ENCODE measurements at places on chromosomes 11 and 22.

DNA sequence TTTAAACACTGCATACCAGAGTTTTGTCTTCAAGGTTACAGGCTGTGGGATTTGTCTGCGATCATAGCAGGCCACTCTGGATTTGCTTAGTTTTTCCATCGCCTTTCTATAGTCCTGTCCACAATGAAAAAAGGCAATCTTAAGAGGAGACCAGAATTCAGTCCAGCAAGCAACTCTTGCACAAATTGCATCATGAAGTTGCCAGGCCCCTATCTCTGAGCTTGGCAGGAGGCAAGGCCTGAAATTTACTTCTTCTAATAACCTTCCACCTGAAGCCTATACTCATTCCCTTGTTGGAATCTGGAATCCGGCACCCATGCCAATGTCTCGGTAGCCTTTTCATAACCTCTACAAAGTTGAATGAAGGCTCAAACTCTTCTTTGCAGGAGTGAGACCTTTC lies 100.1 kb downstream of the NAV2 start:
- no peak for DNase-seq

- no peak for DNase-seq
Measured at GRCh38 chr11:18772211-18772610, 19.4 kb downstream of the PTPN5 start.

DNA sequence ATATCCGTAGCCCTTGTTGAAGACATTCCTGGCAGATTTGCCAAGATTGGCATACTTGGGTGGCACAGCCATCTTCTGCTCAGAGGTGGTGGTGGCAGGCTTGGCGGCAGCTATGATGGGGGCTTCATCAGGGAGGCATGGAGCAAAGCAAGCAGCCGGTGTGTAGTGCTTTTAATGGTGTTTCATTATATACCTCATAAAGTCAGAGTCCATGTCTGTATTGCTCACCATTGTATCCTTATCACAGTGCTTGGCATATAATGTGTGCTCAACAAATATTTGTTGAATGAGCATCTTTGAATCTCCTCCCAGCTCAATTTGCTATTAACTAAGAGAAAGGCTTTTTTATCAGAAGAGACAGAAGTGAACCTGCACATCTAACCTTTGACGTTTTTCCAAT lies 7.8 kb upstream of the DNHD1 start:
- no peak for DNase-seq

DNA sequence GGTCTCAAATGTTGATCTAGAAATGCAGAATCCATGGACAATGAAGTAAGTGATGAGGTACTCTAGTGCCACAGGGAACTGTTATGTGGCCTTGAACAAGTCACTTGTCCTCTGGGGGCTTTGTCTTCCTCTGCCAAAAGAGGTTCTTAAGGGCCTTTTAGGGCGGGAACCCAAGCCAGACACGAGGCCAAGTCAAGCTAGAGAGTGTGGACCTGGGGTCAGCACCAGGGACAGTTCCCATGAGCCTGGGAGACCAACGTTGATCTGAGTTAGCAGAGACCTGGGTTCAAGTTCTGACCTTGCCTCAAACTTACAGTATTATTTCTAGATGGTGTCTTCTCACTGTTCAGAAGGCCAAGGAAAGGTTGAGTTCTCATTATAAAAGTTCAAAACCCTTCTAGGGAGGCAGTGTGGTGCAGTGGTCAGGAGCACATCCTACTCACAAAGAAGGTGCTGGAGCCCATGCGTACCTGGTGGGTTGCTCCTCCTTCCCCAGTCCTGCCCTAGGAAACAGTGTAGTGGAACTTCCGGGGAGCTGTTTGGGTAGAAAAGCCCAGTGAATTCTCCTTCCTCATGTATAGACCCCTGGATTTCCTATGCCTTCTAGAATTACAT lies 121.5 kb downstream of the CHST1 start:
- no peak for DNase-seq

DNA sequence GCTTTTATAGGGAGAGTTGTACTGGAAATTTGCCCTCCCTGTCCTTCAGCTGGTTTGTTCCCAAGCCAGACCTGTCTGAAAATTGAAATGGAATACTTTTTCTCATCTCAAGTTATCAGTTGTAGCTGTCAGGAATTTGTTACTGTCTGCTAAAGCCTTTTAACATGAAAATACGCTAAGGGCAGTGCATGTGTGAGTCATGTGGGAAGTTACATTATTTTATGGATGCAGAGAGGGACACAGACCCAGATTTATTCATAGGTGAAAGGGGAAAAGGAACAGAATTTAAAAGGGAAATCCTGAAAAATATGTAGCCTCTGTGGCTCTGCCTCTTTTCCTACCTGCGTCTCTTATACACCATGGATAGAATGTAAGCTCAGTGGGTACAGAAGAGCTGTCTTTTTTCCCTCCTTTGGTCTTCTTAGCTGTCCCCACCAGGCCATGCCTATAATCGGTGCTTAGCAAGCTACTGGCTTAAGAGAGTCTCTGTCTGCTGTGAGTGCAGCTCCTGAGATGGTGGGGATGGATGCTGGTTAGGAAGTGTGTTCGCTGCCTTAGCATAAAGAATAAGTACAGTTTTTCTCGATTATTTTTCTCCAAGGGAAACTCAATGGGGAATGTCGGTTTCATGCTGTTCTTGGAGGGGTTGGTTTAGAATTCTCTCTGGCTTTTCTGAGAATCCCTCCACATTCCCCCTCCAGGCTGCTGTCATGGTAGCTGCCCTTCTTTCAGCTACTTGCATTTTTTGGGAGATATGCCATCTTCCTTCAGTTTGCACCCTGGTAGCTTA lies 166.8 kb downstream of the TEAD1 start:
- DNase-seq = no peak

DNA sequence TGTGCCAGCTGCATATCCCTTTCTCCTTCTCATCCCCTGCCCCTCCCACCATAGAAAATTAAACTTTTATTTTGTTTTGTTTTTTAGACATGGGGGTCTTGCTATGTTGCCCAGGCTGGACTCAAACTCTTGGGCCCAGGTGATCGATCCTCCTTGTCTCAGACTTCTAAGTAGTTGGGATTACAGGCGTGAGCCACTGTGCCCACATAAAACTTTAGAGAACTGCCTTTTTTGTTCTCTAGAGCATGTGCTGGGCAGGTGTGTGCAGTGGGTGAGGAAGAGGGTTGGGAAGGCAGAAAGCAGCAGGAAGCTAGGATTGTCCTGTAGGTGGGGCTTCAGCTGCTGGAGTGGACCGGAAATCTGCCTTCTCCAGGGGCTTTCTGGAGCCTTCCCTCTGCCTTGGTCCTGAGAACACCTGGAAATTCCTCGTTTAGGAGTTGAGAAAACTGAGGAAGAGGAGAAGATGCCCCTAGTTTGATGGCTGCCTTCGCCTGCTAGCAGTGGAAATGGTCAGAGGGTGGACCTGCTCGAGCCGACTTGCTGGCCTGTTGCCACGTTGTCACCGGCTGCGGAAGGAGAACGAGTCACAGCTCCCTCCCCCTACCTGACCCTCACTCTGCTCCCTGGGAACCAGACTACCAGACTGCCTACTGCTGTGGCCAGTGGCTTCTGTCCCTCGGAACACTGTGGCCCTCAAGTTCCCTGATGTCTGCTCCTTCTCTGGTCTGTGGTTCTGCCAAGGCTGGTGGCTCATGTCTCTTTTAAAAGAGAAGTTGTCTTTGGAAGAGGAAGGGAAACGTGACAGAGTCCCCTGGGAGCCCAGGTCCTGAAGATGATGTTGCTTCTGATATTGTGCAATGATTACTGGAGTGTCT lies 4.0 kb downstream of the ST14 start:
- DNase-seq = no peak

DNA sequence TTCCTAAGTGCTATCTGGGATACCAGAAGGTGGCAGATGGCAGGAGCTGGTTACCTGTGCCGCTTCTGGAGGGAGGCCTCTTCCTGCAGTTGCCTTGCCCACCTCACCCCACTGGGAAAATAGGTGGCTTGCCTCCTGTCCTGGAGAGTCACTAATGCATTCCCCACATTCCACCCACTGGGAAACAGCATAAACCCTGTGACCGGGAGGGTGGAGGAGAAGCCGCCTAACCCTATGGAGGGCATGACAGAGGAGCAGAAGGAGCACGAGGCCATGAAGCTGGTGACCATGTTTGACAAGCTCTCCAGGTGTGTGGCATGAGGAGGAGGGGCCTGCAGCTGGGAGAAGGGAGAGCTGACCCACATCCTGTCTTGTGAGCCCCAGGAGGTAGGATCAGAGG lies 5.6 kb downstream of the RIC8A start:
- DNase-seq = no peak

GRCh38 chr11:86205421-86206336 lies 38.9 kb upstream of the EED start:
- no peak for DNase-seq

DNA sequence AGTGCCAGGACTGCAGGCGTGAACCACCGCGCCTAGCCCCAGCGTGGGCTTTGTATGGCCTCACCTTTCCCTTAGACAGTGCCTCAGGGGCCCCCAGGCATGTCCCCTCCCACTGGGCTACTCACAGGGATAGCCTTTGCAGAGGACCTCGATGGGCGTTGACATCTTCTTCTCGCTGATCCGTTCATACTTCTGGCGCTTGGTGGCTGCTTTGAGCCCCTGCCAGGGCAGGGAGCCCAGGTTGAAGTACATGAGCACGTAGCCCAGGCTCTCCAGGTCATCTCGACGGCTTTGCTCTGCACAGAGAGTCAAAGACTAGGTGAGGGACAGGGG lies 17.5 kb downstream of the CSNK1E start:
- DNase-seq = no peak

DNA sequence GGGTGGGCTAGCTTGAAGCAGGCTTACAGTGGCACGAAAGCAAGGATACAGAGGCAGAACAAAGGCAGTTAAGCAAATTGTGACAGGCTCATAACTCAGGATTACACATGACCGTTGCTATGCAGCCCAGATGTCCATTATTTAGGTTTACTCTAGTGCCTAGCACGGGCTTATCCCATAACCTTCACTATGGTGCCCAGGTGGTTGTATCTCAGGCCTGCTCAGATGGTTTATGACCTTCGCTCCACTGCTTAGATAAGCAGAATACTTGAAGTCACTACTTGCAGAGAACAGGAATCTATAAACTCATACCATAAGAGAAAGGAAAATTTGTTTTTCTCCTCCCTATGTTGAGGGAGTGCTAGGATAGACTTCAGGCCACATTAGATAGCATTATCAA lies 9.0 kb downstream of the OR6M1 start:
- no peak for DNase-seq

DNA sequence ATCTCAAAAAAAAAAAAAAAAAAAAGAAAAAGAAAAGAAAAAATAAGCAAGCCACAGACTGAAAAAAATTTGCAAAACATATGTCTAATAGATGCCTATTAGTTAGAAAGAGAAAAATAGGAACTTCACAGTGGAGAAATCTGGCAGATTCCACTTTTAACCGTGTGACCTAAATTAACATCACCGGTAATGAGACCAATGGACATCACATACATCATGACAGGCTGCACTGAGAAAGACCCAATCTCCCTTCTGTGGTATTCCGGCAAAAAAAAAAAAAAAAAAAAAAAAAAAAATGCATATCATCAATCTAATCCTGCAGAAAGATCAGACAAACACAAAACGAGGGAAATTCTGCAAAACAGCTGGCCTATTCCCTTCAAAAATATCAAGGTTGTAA lies 46.7 kb upstream of the CECR2 start:
- no peak for DNase-seq

DNA sequence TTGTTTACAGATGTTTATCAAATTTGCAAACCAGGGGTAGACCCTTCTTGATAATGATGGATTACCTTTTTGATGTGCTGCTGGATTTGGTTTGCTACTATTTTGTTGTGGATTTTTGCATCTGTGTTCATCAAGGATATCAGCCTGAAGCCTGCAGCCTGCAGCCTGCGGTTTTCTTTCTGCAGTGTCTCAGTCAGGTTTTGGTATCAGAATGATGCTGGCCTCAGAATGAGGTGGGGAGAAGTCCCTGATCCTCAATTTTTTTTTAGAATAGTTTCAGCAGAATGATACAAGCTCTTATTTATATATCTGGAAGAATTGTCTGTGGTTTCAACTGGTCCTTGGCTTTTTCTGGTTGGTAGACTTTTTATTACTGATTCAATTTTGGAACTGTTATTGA lies 19.7 kb upstream of the RAB38 start:
- no peak for DNase-seq

- DNase-seq = no peak
Measured at GRCh38 chr11:15577519-15577918, 462.8 kb downstream of the INSC start.

- no peak for DNase-seq
Measured at GRCh38 chr11:44752713-44753112, 26.0 kb downstream of the TSPAN18 start.

GRCh38 chr22:50274311-50274710 lies 4.1 kb upstream of the MAPK11 start:
- no peak for DNase-seq

DNA sequence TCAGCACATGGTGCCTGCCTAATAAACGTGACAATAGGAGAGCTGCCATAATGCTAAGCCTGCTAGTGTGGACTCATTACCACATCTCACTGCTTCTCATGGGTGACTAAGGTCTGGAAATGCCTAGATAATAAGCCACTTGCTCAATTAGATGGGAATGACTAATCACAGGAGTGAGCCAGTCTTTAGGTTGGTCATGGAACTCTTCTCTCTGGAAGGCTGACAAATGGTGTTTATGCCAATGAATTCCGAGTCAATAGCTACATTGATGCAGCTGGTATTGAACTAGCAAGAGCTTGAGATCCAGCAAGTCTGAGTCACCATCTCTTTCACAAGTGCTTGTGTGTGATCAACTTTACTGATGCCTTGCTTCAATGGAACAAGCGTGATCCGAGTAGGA lies 334.9 kb downstream of the OPCML start:
- no peak for DNase-seq

DNA sequence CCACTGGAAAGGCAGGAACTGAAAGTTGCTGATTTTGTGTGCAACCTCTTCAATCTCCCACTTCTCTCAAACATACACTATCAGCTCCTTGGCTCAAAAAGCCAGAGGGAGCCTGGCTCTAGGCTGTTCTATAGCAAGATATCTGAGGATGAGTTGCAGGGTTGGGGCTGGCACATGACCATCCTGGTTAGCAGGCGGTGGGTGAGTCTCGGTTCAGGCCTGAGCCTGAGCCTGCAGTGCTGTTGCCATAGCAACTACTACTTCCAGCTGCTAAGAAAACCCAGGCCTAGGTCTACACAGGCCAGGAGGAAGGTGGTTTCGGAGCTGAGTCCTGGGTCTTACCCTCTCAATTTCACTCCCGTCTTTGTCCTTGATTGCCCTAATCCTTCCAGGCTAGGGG lies 39.0 kb downstream of the CWC15 start:
- DNase-seq = no peak

- DNase-seq = no peak
Measured at GRCh38 chr22:22691055-22691454, 46.6 kb downstream of the GGTLC2 start.
